Omental fat pad (tissue), 4 donors: ENCODE measurements at places on chromosomes 6 and 20.

- DNase-seq, result no peak
These were observed 2.5 kb upstream of the SRSF12 start for GRCh38 chr6:89120371-89120770.

GRCh38 chr6:125230674-125231073 lies 71.1 kb downstream of the HDDC2 start:
- no peak for DNase-seq

- DNase-seq, result no peak
These were observed 5.2 kb downstream of the AGPAT4 start for GRCh38 chr6:161268531-161269210.

GRCh38 chr20:59616306-59616705 lies 12.0 kb downstream of the PHACTR3 start:
- DNase-seq, result no peak

DNA sequence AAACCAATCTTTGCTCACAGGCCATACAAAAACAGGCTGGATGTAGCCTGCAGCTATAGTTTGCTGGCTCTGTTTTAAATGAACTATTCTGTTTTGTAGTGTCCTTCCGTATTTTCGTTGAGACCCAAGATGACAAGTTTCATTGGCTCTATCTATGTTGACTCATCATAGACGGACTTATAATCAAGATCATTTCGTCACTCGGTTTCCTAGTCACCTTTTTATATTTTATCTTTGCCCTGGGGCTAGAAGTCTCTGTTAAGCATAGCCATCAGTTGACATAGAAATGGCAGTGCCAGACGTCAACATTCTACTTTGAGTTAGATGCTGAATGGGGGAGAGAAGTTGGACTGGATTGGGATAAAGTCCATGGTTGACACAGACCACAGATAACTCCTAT lies 4.8 kb downstream of the PLEKHG1 start:
- no peak for DNase-seq

DNA sequence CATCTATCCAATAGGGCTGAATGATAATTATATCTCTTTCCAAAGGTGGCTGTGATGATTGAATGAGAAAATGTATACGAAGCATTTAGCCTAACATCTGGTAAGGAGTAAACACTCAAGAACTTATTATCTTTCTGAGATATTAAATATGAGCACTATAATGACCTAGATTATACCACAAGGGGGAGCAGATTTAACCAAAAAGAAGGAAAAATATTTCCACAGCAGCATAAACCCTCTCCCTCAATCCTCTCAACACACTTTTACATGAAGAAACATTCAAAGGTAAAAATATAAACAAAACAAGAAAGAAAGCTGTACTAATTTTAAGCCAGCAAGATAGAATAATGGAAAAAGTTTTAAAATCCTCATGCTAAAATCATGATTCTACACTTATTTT lies 68.4 kb downstream of the SHPRH start:
- DNase-seq, result no peak

DNA sequence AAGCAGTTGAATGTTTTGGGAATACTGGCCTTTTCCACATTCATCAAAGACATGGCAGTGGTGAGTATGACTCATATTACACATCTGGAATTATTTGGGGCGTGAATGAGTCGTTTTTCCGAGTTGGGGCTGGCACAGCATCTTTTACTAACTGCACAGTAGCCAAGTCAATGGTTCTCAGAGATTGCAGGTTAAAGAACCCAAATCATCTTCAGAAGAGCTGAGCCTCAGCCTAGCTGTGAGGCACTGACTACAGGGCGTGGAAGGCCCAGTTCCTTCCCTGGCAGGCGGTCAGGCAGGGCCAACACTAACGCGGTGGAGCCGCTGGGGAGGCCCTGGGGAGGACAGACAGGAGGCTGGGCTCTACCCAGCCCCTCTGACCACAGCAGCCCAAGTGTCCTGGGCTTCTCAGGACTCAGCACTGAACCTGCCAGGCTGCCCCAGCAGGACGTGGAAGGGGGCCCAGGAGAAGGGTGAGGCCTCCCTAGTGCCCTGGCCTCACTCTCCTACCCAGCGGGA lies 20.1 kb upstream of the HELZ2 start:
- no peak for DNase-seq
